ENCODE measurements at places on chromosomes 11 and 22.

DNA sequence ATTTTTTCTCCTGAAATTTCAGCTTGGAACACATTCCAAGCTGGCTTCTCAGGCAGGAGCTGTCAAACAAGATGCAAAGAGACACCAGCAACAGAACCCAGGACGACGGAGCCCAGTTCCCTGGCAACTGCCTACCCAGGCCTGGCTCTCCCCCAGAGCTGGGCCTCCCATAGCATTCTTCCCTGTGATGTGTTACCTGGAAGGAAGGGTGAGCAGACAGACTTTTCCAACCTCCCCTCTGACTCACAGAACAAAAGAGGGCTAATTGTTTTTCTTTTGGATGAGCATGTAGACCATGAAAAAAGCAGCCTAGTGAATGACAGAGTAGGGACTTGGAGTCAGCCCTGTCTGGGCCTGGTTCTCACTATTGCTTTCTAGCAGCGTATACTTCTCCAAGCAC, 55.3 kb upstream of the BMAL1 start:
- DNase-seq = no peak

- DNase-seq = no peak
Measured at GRCh38 chr11:72732329-72732728, 19.9 kb downstream of the ARAP1 start.

DNA sequence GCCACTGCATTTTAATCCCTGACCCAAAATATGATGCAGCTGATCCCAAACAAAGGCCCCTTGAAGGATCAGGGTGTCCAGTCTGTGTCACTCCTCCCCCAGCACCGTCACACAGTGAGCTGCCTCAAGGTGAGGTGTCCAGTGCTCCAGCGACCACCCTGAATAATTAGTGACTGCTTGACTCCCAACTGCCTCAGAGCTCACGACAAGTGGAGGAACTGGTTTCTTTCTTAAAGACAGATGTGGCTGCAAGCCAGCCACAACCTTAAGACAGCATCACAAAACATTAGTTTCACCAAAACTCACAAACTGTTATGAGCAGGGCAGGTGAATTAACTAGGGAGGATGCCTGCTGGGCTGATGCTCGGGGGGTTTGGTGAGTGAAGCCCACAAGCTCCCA, 74.6 kb downstream of the PIWIL3 start:
- no peak for DNase-seq

- no peak for DNase-seq
Measured at GRCh38 chr11:132450631-132451030, 1080.2 kb downstream of the NTM start.

DNA sequence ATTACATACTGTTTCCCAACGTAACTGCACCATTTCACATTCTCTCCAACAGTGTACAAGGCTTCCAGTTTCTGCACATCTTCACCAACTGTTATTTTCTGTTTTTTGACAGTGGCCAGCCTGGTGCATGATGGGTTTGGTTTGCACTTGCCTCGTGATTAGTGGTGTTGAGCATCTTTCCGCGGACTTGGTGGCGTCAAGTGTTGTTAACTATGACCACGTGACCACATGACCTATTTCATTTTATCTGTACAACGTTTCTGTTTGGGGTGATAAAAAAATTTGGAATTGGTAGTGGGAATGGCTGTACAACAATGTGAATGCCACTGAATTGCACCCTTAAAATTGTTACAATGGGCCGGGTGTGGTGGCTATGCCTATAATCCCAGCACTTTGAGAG, 2.5 kb upstream of the YPEL1 start:
- DNase-seq = no peak

- DNase-seq = no peak
Measured at GRCh38 chr11:126181939-126182730, 29.3 kb downstream of the RPUSD4 start.

- DNase-seq = no peak
Measured at GRCh38 chr11:60924906-60925853, 920 bp downstream of the TMEM132A start.

GRCh38 chr11:2775626-2776350, 76.0 kb upstream of the KCNQ1OT1 start:
- peak; percentile 15 for DNase-seq

GRCh38 chr11:134997652-134998320, 585.7 kb upstream of the B3GAT1 start:
- no peak for DNase-seq

GRCh38 chr11:70703141-70704064, 305.1 kb downstream of the CTTN start:
- DNase-seq = no peak

GRCh38 chr11:36030731-36031281, 86.9 kb downstream of the LDLRAD3 start:
- no peak for DNase-seq

DNA sequence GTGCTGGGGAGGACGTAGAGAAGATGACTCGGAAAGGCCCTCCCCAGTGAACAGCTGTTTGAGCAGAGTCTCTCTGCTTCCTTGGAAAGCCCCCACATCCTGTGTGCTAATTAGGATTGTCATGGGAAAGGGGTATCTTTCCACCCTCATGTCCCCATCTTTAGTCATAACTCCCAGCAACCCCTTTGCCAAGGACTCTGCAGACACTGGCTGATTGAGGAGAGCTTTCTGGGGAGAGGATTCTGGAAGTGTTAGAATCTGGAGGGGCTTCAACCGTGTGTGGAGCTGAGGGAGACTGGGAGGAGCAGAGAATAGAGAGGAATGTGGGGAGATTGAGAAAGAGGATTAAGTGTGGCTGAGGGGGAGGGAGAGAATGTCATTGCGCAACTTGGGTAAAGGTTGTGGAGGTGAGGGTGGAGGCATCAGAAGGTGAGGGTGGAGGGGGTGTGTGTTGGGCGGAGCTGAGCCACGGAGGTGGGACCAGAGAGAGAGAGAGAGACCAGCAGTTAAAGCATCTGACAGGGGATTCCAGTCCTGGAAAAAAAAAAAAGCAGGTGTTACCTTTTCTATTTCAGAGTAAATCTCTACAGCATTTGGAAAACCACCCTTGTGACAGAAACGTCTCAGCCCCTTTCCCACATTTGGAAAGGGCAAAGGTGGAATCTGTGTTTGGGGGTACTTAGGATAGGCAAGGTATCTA, 2.2 kb downstream of the DTX4 start:
- no peak for DNase-seq

GRCh38 chr11:95791709-95792033, 1.4 kb downstream of the CEP57 start:
- no peak for DNase-seq

DNA sequence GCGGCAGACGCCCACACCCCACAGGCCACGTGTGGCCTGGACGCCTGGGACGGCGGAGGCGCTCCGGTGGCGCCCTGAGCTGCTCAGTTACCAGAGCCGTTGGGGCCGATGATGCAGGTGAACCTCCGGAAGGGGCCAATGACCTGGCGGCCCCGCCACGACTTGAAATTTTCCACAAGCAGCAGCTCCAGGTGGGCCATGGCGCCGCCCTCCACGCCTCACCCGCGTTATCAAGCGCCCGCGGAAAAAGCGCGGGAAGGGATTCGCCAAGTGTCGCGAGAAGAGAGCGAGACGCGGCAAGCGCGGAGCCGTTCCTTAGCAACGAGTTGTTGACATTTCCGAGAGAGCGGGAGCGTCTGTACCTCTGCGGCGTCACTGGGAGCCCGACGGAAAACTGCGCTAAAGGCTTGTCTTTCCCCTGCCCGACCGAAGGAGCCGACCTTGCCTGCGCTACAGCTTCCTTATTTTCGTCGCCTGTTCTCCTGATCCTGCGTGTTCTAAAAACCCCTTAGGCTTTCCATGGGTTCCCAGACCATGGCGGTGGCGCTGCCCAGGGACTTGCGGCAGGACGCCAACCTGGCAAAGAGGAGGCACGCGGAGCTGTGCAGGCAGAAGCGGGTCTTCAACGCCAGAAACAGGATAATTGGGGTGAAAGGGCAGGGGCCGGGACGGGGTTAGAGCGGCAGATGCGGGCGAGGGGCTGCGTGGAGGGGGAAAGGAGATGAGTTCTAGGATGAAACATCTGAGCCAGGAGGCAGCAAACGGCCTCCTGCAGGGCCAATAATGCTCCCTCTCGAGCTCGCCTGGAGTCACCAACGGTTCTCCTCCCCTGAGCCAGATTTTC, at the start of the genes RIBC2 and SMC1B:
RIBC2 (plus strand) TSS at position 326 of the 844 bp plus-strand sequence; CDS start at position 520, 194 bp downstream.
SMC1B (minus strand) TSS at position 232 of the 844 bp plus-strand sequence; CDS start at position 200, 32 bp downstream.
- DNase-seq = peak; percentile 91

DNA sequence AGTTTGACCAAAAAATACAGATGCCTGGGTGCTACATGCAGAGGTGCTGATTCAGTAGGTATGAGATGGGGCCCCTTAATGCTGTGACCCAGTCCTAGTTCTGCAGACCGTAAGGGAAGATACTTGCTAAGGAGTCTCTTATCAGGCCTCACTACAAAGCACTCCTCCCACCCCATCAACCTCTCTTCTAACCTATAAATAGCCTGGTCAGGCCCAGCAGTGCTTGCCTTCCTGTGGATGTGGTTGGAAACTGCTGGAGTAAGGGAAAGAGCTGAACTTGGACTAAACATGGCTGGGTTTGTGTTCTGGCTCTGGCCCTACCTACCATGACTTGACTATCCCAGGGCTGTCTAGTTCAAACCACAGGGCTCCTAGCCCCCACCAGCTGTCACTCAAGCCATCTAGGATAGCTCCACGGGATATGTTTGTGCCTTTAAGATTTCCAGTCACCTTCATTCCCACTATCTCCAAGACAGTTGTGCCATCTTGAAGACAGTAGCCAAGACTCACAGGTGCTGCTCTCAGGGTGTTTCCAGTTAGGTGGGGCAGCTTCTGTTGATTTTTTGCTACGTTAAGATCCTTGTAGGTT, 9.5 kb upstream of the DKK3 start:
- no peak for DNase-seq

GRCh38 chr11:10293423-10294289, at the start of gene SBF2:
Gene SBF2, minus strand, starts transcription at chr11:10294219. Its CDS starts 150 bp downstream, at chr11:10294069.
- peak; percentile 83 for DNase-seq

DNA sequence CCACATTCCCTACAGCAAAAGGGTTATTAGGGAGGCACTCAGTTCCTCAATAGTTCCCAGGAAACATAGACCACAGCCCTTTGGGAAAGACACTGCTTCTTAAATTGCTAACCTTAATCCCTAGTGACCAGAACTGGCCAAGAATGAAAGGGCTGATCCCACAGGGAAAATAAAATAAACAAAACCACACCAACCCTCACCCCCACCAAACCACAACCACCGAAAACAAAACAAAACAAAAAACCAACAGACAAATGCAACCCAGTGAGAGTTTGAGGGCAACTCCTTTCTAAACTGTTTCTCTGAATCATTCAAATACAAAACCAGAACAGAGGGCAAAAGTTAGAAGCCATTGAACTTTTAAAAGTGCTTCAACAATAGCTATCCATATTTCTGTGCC, 57.2 kb downstream of the NAV2 start:
- DNase-seq = no peak

GRCh38 chr11:62108017-62108750, 15.6 kb upstream of the INCENP start:
- peak; percentile 56 for DNase-seq

GRCh38 chr22:19887256-19887985, 32.7 kb upstream of the GNB1L start:
- no peak for DNase-seq

DNA sequence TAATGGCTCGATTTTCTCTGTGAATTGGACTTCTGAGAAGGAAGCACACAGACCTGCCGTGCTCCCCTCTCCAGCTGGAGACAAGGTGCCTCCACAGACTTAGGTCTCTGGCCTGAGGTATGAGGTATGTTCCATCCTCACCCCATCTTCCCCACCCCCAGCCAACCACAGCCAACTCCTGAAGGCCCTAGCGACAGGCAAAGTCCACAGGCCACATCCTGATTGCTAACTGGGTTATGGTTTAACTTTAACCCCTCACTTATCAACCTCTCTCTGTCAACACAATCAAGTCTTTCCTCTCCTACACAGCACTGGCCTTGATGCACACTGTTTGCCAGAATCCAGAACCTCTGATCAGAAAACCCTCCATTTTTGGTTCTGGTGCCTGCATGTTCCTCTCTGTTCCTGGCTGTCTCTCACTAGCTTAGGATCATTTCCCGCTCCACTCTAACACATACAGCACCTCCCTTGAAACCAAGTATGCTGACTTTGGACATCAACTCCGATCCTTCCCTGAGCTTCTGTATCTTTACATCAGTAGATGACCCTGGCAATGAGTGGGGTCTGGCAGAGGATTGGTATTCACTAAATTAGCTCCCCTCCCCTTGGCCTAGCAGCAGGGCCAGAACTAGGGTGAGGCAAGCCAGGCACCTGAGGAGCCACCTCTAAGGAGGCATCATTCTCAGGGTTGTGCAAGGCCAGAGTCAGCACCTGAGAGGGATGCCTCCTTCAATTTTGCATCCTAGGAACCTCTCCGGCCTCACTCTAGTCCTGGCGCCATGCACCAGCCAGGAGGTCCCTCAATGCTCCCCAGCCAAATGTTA, 22.0 kb downstream of the JAML start:
- DNase-seq = peak; percentile 86

- no peak for DNase-seq
Measured at GRCh38 chr11:73019449-73019848, 122.7 kb downstream of the FCHSD2 start.

DNA sequence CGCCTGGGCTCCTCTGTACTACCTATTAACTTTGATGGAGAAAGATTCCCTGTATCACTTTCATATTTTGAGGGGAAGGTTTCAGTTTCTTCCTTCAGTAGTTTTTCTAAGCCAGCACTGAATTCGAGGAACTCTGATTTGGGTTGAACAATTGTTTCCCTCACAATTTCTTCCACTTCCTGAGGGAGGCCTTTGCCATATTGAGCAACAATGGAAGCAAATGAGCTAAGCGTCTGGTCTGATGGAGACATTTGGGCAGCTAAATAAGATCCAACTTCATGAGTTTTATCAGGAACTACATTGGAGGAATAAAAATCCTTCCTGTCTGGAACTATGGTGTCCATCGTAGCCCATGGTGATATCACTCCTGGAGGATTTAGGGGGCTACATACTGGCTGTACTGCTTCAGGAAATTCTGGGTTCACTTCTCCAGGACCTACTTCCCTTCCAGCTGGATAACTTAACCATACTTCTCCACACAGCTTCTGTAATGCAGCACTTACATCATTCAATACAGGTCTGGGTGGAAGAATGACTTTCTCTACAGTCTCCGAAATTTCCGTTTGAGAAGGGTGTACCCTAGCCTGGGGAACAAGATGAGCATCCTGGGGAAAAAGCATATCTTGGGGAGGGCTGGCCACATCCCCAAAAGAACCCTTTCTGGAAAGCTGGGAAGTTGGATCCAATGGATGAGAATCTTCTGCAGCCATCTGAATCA, 38.9 kb upstream of the CCDC89 start:
- DNase-seq = no peak

DNA sequence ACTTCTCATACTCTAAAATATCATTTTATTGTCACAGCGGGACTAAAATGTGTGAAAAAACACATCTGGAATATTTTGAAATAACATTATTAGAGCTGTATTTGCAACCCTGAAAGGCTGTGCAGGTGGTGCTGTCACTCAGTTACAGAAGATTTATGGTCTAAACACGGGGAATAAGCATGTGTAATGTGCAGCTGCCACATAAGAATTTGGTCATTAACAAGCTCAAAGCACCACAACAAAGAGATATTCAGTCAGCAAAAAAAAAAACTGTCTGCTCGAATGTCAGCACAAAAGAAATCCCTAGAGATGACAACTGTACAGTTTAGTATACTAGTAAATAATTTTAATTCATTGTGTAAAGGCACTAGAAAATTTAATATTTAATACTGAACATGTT, 31.3 kb downstream of the TMEM123 start:
- no peak for DNase-seq
